ENCODE measurements at places on chromosomes 7 and 10. TPM values are rescaled to one million over a fixed set of nuclear protein-coding genes. Genes with fewer than 3 reads are reported as not detected.

DNA sequence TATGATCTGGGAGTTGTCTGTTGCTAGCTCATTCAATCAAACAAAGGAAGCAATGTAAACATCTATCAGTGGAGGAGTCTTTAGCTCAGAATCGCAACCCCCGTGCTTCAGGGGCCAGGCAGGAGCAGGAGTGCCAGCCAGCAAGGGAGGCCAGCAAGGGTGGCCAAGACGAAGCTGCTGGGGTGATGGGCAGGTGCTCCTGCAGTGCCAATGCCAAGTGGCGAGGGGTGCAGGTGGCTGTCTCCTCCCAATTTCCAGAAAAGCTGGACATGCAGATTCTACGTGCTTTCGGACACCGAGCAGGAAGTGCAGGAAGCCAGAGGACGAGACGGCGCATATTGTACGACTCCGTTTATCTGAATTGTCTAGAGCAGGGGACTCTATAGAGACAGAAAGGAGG lies 48.1 kb upstream of the EBF3 start:
- DNase-seq = no peak

DNA sequence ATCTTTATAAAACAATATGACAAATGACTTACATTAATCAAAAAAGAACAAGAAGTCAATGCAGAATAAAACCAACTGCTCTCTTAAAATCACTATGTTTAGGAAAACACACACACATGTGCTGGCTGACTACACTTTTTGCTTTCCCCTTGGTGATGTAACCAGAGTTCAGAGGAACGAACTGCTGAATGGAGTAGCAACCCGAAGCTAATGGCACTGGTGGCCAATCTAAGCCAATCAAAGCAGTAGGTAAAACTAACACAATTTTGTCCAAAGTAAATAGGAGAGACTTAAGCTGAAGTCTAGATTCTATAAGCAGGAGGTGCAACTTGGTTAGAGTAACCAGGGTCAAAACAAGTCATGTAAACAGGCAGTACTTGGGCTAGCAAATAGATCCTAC lies 33.2 kb upstream of the CUBN start:
- DNase-seq = no peak

DNA sequence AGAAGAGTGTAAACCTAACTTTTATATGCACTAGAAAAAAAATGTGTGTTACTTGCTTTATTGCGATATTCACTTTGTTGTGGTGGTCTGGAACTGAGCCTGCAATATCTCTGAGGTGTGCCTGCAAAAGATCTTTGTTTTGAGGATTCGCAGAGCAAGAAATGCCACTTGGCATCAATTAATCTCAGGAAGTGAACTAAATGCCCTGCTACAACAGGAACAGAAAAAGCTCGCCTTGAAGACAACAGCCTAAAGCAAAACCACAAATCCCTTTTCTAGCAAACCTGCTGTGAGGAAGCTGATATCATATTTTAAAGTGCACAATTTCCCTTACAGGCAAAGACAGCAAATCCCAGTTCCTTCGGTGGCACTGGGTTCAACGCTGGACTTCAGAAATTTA lies 675.8 kb downstream of the KCNMA1 start:
- DNase-seq = no peak

- no peak for DNase-seq
These were observed 235.6 kb upstream of the POM121L12 start for GRCh38 chr7:52799817-52800216.

GRCh38 chr10:8691498-8692017 lies 637.1 kb downstream of the GATA3 start:
- no peak for DNase-seq

DNA sequence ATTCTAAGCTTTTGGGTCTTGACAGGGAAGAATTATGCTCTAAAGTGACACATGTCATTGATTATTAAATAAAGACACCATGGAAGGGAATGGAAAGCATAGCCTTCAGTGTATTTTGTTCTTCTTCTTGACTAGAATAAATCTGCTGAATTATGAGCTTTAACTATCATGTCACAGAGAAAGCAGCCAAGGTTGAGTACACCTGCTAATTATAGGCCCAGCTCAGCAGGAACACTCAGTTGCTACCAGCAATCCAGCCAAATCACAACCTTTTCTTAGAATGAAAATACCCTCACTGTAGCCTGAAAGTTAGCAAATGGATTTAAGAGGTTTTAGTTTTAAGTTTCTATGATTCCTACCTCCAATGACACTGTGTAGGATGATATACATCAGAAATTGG lies 225.3 kb upstream of the RHOBTB1 start:
- no peak for DNase-seq

GRCh38 chr10:95742485-95742884 lies 13.5 kb upstream of the ENTPD1 start:
- DNase-seq = no peak

DNA sequence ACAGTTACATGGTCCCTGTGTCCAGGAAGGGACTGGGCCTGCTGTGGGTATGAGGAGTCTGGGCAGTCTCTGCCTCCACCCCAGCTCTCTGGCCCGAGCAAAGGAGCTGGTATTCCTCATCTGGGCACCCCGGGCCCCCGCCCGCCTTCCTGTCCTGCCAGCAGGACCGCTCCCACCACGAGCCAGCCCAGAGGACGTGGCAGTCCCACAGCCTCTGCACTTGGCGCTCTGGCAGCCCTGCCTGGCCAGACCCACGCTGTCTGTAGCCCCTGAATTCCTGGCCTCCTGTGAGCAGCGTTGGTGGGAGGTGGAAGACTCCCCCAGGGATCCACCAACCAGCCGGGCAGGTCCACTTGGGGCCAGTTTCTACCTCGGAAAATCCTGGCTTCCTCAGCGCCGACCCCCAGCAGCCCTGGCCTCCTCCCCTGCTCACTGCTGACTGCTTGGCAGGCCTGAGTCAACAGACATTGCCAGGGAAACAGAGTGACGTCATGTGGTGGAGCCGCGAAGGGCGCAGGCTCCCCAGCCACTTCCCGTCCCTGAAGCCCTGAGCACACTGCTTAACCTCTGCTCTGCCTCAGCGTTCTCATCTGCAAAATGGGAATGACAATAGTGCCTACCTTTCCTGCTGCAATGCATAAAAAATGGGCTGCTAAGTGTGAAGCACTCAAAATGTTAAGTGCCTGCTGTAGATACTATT lies 21.6 kb upstream of the LIMK1 start:
- DNase-seq = peak; percentile 86

GRCh38 chr7:103715376-103716120 lies 269.5 kb upstream of the SLC26A5 start:
- no peak for DNase-seq

GRCh38 chr7:116522247-116522646 lies 2.6 kb upstream of the CAV1 start:
- no peak for DNase-seq

GRCh38 chr7:13016036-13016581 lies 328.7 kb downstream of the ARL4A start:
- no peak for DNase-seq

DNA sequence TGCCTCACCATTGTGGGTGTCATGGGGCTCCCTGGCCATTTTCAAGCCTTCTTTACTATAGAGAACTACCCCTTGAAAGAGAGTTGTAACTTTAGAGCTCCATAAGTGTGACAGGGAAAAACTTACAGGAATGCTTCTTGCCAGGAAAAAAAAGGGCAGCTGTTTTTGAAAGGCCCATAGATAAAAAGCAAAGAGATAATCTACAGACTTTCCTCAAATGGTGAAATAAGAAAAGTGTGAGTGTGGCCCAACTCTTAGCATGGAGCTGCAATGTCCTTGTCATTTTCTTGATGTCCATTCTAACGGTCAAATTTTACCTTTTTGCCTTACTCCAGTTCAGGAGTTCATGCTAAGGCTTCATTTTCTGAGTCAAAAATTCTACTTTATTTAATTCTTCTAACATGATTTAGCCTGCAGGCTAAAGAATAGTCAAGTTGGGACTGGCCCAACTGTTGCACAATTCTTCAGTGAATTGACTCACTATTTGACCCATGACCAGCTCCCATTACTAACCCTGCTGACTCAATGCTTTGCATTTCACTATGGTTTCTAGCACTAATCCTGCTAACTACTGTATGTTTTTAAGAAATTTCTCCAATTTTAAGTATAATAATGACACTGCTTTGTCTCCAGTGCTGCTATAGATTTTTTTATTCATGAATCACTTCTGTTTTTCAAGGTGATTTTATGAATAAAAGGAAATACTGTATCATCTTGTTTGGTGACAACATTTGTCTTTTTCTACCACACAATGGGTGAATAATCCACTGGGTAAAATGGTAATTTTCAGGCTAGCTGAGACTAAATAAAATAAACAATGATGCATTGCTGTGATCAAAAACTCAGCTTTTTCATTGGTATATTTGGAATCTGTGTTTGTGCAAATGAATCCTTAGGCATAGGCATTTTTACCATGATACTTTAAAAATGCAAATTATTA lies 41.4 kb upstream of the SGCE start:
- no peak for DNase-seq

GRCh38 chr10:126101736-126102135 lies 205.4 kb downstream of the FANK1 start:
- no peak for DNase-seq

GRCh38 chr10:131972474-131973071 lies 9.2 kb downstream of the BNIP3 start:
- DNase-seq = peak; percentile 50

- no peak for DNase-seq
These were observed 64.2 kb upstream of the SH2B2 start for GRCh38 chr7:102222445-102222844.

DNA sequence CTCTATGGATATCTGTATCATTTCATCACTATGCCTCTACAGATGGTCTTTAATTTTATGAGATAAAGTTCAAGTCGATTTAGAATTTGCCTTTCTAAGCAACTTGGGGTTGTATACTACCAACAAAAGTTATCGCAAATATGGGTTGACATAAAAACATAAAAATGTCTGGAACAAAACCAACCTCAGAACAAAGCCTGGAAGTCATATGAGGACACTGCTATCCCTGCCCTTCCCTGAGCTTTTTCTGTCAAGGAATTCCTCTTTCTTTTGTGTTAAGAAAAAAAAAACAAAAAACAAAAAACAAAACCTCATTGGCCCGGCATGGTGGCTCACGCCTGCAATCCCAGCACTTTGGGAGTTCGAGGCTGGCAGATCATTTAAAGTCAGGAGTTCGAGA lies 319.3 kb downstream of the CAMK1D start:
- DNase-seq = no peak

GRCh38 chr7:152583006-152583405 lies 92.9 kb downstream of the XRCC2 start:
- DNase-seq = no peak

DNA sequence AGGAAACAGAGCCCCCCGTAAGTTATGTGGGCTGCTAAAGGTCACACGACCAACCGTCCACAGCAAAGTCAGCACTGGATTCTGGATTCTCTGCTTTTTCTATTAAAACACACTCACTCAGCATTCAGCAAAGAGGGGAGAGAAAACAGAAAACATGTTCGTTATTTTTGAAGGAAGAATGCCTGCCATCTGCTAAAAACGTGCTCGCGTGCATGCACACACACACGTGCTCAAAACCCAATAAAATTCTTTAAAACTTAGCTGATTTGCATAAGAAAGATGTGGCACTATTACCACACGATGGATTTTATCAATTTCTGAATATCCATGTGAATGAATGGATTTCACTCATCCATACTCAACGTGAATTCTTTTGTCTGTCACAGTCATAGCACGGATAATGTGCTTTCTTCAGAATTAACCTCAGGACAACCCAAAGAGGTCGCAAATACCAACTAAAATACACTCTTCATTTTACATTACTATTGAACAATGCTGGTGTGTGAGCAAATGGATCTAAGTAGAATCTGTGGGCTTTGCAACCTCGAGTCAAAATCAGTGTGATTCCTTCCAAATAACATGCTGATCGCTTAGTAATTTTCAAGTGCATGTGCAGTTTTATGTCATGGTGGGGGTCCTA lies 40.8 kb downstream of the NRP1 start:
- DNase-seq = no peak

DNA sequence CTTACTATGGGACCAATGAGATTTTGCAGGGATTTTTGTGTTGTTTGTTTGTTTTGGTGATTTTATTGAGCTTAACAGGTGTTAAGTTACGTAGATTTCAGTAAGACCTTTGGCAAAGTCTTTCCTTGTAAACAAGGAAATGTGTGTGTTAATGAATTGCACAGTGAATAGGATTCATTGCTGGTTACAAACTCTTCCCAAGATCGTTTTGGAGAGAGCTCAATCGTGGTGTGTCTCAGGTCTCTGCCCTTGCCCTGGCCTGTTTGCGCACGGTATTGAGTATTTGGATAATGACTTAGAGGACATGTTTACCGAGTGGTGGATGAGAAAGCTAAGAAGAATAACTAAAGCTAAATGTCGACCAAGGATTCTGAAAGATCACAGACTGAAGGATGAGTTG lies 41.9 kb downstream of the PRPF18 start:
- no peak for DNase-seq

DNA sequence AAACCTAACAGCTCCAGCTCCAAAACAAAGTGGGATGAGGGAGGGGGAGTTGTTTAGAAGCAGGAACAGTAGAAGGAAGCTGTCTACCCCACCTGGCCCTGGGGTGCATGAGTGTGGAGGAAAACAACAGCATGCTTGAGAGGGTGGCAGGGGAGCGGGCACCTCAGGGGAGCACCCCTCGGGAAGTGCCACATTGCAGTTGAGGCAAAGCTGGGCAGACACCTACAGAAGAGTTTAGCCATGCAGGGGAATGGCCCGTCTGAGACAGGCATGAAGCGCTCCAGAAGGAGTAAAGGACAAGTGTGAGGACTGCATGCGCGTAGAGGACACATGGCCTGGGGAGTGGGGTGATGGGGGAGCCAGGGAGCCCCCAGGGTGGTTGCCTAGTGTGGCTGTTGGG lies 18.1 kb downstream of the CHAT start:
- DNase-seq = no peak

GRCh38 chr7:35695473-35695850 lies 527 bp upstream of the HERPUD2 start:
- peak; percentile 44 for DNase-seq

DNA sequence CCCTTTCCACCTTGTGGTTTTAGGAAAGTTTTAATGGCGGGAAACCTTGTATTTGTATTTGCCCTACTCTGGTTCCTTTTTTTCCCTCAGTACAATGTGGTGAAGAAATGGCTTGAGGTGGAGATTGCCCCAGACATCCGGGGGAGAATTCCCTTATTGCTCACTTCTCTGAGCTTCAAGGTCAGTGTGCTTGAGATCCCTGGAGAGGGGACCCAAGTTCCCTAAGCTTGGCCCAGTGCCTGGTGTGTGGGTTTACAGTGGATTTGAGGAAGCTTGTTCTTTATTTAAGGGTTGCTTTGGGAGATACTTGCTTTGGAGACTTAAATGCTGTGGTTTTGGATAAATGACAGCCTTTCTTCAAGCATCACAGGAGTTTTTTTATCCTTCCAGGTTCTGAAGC lies 18.3 kb downstream of the CALHM2 start:
- no peak for DNase-seq

- no peak for DNase-seq
These were observed 64.6 kb downstream of the KLF6 start for GRCh38 chr10:3720228-3721019.

GRCh38 chr7:17095931-17096330 lies 202.5 kb upstream of the AHR start:
- DNase-seq = no peak

The ACHE gene
- total RNA-seq = not detected

The CCDC136 gene
- total RNA-seq = 4.8 TPM

The LSM8 gene
- 51.3 TPM for total RNA-seq

The SOSTDC1 gene
- total RNA-seq = not detected

The CYP3A4 gene
- total RNA-seq = not detected

The EBF3 gene
- not detected for total RNA-seq

The TRPV6 gene
- total RNA-seq = not detected

The LRRN3 gene
- total RNA-seq = 18.0 TPM

The CRPPA gene
- 0.30 TPM for total RNA-seq

The FOXP2 gene
- total RNA-seq = not detected

The PIK3AP1 gene
- 5.7 TPM for total RNA-seq

The CHAT gene
- not detected for total RNA-seq

The GSTO2 gene
- total RNA-seq = 1.8 TPM

The ZNF488 gene
- 0.10 TPM for total RNA-seq

The PPP2R2D gene
- 40.8 TPM for total RNA-seq

The FAM237B gene
- not detected for total RNA-seq

Measured in activated CD4-positive, alpha-beta memory T cell treated with anti-CD3 and anti-CD28 coated beads, Interleukin-2, amount 10 ng/mL, durations not matched to agents 7 days and 5 days (primary cell).